ENCODE measurements at places on chromosomes 7 and 10. TPM values are rescaled to one million over a fixed set of nuclear protein-coding genes. Genes with fewer than 3 reads are reported as not detected.

FGFR2 gene
- not detected for total RNA-seq

AASS gene
- total RNA-seq = 6.5 TPM

AEBP1 gene
- 0.98 TPM for total RNA-seq

GJD4 gene
- total RNA-seq = not detected

GGCT gene
- total RNA-seq = 151 TPM

MCU gene
- total RNA-seq = 61.9 TPM

HOXA6 gene
- 1.2 TPM for total RNA-seq

DNA sequence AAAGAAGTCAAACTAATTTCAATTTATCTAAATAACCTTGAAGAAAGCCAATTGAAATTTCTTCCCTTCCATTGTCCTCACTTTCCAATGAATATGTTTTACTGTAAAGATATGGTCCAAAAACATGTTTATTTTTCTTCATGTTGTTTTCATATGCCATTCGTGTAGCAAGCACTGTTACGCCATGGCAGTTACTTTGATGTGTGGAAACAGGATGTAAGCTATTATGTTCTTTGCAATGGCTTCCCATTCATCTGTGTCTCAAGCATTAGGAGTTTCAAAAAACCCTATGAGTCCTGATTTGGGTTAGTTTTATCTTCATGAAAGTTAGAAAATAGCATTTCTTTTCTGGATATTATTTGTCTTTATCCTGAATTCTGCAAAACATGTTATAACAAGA lies 31.0 kb downstream of the GPR141 start:
- no peaks in the 10 kb centered on the region for H3K27me3 ChIP-seq
- H3K27ac ChIP-seq = no peak overlapping the region
- H3K4me1 ChIP-seq = no peaks in the 10 kb centered on the region
- H3K4me3 ChIP-seq = no peak overlapping the region
- DNase-seq = no peak

DNA sequence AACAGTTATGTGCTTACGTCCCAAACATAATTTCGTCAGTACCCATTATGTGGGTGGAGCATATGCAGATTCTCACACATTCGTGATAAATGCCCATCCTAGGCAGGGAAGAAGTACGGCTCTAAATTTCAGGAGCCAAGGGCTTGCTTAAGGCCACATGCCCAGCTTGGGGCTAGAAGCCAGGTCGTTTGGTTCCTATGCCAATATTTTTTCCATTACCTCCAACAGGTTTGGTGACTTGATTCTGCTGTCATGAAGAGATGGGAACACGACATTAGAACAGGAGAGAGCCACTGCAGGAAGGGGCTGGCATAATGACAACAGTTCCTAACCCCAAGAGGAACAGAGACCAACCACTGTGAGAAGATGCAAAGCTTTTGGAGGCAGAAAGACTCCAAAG lies 85.1 kb downstream of the HIPK2 start:
- H3K36me3 ChIP-seq = no peaks in the 10 kb centered on the region
- H3K27ac ChIP-seq = no peak overlapping the region

DNA sequence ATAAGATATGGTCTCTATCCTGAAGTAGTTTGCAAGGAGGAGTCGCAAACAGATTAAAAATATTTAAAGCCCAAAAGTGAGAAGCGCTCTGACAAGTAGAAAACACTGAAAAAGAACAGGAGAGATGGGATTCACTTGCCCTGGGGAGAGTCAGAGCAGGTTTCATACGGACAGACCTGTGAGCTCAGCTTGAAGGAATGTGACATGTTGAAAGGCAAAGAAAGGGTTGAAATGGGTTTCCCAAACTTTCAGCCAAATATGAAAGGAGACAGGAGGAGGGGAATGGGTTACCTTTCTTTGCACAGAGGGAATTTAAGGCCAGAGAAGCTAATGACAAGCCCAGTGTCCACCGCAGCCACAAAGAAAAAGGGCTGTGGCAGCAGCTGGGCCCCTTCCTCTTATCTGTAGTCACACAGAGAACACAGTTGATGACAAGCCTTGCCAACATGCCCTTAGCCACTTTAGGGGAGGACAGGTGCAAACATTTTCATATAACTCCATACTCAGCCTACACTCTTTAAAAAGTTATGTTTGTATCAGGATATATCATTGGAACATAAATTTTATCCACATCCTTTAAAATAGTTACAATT lies 14.9 kb downstream of the HOXA1 start:
- H3K4me3 ChIP-seq = peak overlapping the region; percentile 12
- no peaks in the 10 kb centered on the region for H3K36me3 ChIP-seq
- peak overlapping the region; percentile 84 for H3K27ac ChIP-seq
- H3K4me1 ChIP-seq = peaks cover 55% of the 10 kb centered on the region

- peak overlapping the region; percentile 82 for H3K4me3 ChIP-seq
- H3K36me3 ChIP-seq = no peaks in the 10 kb centered on the region
These were observed 675 bp downstream of the SLC4A2 start for GRCh38 chr7:151060113-151060415.

- H3K27ac ChIP-seq = no peak overlapping the region
- no peaks in the 10 kb centered on the region for H3K4me1 ChIP-seq
These were observed 765.9 kb downstream of the LRMDA start for GRCh38 chr10:76197293-76197692.

- H3K4me3 ChIP-seq = no peak overlapping the region
- no peaks in the 10 kb centered on the region for H3K27me3 ChIP-seq
- peak; percentile 39 for DNase-seq
- no peaks in the 10 kb centered on the region for H3K36me3 ChIP-seq
- no peaks in the 10 kb centered on the region for H3K4me1 ChIP-seq
- H3K27ac ChIP-seq = no peak overlapping the region
These were observed 828.8 kb upstream of the MBL2 start for GRCh38 chr10:53601260-53601875.

DNA sequence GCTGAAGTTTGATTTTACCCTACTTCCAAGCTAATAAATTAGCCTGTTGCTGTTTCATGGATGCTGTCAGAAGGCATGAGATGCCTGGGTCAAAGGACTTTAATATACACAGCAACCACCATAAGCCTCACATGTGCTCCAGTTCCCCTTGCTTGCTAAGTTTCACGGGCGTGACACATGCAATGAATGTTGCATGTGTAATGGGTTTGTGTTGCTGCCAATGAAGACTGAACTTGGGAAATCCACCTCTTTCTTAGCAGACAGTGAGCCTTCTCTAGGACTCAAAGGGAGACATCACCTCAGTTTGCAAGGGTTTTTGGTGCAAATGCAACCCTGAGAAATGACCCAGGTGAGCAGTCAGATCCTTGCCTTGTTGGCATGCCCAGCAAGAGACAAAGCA lies 505.5 kb upstream of the PODXL start:
- DNase-seq = no peak
- H3K4me3 ChIP-seq = no peak overlapping the region
- no peak overlapping the region for H3K27ac ChIP-seq
- H3K27me3 ChIP-seq = no peaks in the 10 kb centered on the region
- H3K4me1 ChIP-seq = peaks cover 23% of the 10 kb centered on the region

- H3K36me3 ChIP-seq = no peaks in the 10 kb centered on the region
- no peak overlapping the region for H3K4me3 ChIP-seq
- H3K27me3 ChIP-seq = no peaks in the 10 kb centered on the region
- H3K27ac ChIP-seq = no peak overlapping the region
These were observed 75.0 kb downstream of the LHPP start for GRCh38 chr10:124536496-124537050.

DNA sequence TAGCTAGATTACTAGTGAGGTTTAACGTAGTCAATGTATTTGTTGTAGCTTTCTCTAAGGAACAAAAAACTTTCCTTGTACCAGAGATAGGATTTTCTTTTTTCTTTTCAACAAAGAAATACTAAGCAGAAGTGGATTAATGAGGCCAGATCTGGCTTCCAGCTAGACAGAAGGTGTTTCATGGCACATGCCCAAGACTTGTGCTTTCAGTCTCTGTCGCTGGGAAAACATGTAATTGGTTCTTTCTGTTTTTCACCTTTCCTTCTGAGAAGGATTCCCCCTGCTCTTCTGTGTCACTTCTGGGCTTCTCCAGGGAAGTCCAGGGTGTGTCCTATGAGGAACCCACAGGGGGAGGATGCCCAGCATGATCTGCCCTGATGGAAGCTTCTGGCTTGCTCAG lies 492.2 kb downstream of the CCSER2 start:
- H3K4me3 ChIP-seq = no peak overlapping the region
- no peaks in the 10 kb centered on the region for H3K4me1 ChIP-seq
- H3K27ac ChIP-seq = no peak overlapping the region
- DNase-seq = no peak

GRCh38 chr7:157568770-157569584 lies 232.2 kb downstream of the DNAJB6 start:
- peaks cover 100% of the 10 kb centered on the region for H3K27me3 ChIP-seq
- H3K4me3 ChIP-seq = no peak overlapping the region
- H3K4me1 ChIP-seq = no peaks in the 10 kb centered on the region
- DNase-seq = no peak
- no peak overlapping the region for H3K27ac ChIP-seq

GRCh38 chr7:134710511-134710853 lies 63.8 kb downstream of the BPGM start:
- H3K4me3 ChIP-seq = no peak overlapping the region
- DNase-seq = no peak
- H3K36me3 ChIP-seq = no peaks in the 10 kb centered on the region
- no peaks in the 10 kb centered on the region for H3K27me3 ChIP-seq
- no peak overlapping the region for H3K27ac ChIP-seq
- H3K4me1 ChIP-seq = no peaks in the 10 kb centered on the region

DNA sequence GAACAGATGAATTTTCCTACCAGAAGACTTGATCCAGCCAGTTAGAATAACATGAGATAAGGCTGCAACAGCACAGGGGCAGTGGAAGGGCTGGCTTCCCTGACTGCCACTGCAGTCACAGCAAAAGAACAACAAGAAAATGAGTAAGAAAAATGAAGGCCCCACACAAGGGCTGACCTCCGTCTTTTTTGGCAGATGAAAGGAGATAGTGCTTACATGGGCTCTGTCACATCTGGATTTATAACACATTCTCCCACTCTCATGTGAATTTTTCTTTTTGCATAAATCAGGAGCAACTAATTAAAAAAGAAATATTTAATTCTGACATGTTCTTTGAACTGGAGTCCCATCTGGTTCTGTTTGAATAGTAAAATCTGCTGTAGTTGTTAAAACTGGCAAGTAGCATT lies 99.6 kb downstream of the NRP1 start:
- H3K27ac ChIP-seq = no peak overlapping the region
- H3K4me1 ChIP-seq = peaks cover 37% of the 10 kb centered on the region
- peaks cover 12% of the 10 kb centered on the region for H3K36me3 ChIP-seq
- no peaks in the 10 kb centered on the region for H3K27me3 ChIP-seq
- H3K4me3 ChIP-seq = no peak overlapping the region

- no peak overlapping the region for H3K4me3 ChIP-seq
- no peak for DNase-seq
- no peaks in the 10 kb centered on the region for H3K27me3 ChIP-seq
- H3K4me1 ChIP-seq = no peaks in the 10 kb centered on the region
- no peaks in the 10 kb centered on the region for H3K36me3 ChIP-seq
These were observed 13.1 kb downstream of the STEAP1 start for GRCh38 chr7:90167361-90167760.

DNA sequence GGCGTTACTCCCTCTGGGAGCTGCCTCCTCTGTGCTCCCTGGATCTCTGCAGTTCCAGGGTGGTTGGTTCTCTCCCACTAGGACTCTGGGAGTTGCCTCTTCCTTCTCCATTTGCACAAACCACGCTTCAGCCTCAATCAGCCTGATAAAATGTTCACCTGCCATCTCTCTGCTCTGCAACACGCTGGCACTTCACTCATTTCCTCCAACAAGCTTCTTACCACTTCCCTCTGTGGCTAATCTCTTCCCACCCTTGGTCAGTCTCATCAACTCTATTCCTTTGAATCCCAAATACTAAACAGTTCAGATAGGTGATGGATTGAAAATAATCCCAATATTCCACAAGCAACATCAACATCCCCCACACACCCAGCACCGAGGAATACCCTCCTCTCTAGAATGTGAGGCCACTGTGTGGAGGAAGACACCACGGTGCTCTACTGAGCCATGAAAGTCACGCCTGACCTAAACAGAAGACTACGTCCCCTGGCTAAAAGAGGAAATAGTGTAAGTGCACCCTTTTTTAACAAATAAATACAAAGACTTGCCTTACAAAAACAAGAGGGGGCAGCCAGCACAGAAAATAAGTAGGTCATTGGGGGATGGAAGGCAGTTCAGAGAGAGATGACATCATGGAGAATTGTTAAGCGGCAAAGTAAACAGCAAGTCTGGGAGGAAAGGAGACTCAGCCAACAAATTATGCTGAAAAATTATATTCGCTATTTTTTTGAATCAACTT lies 1.9 kb upstream of the FAM170B start:
- no peak for DNase-seq
- no peaks in the 10 kb centered on the region for H3K4me1 ChIP-seq
- no peak overlapping the region for H3K4me3 ChIP-seq
- peaks cover 49% of the 10 kb centered on the region for H3K27me3 ChIP-seq
- H3K36me3 ChIP-seq = no peaks in the 10 kb centered on the region
- H3K27ac ChIP-seq = no peak overlapping the region

DNA sequence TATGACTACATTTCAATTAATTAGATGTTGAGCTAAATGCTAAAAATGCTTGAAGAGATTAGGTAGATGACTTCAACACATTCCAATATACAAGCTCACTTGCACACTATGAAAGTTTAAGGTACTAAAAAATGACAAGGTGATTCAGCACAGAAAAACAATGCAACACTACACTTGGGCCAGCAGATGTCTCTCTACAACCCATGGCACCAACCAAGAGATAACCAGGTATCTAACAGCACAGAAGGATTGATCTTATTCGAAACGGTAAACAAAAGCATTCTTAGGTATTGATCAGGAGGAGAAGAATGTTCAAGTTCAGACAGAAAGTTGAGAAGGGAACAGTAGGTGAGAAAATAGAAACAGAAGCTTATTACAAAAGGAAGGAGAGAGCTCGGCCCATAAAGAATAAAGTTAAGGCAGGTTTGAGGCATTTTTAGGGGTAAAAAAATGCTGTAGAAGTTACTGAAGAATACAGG lies 248.2 kb upstream of the KLF14 start:
- H3K36me3 ChIP-seq = peaks cover 37% of the 10 kb centered on the region
- H3K4me3 ChIP-seq = no peak overlapping the region
- peak; percentile 74 for DNase-seq
- no peaks in the 10 kb centered on the region for H3K27me3 ChIP-seq

DNA sequence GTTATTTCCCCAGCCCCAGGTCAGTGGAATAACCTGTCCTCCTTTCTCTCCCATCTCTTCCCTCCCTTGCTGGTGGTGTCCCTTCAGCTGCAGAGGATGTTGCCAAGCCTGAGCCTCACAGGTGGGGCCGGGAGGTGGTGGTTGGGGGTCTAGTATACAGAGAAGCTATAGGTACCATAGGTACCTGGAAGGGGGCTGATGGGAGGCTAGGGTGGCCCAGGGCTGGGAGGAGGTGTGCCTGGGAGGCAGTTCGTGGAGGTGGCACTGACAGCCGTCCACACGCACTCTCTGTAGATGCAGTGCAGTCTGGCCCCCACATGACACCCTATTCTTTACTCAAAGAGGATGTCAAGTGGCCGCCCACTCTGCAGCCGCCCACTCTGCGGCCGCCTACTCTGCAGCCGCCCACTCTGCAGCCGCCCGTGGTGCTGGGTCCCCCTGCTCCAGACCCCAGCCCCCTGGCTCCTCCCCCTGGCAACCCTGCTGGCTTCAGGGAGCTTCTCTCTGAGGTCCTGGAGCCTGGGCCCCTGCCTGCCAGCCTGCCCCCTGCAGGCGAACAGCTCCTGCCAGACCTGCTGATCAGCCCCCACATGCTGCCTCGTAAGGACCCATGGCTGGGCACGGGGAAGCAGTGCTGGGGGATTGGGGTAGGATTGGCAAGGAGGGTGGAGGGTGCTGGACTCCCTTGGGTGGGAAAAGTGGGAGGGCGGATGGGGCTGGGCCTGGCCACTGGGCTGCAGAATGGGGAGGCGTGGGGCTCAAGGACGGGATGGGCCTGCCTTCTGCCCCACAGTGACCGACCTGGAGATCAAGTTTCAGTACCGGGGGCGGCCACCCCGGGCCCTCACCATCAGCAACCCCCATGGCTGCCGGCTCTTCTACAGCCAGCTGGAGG lies 9.5 kb downstream of the IRF5 start:
- no peak overlapping the region for H3K27ac ChIP-seq
- DNase-seq = no peak
- H3K4me1 ChIP-seq = no peaks in the 10 kb centered on the region
- H3K27me3 ChIP-seq = no peaks in the 10 kb centered on the region
- H3K4me3 ChIP-seq = no peak overlapping the region
- no peaks in the 10 kb centered on the region for H3K36me3 ChIP-seq
